ENCODE measurements at places on chromosomes 2 and 18.

GRCh38 chr2:206585335-206585734 is 57.0 kb upstream of the FAM237A start:
- DNase-seq = no peak

GRCh38 chr2:133433455-133434451 is 134.5 kb downstream of the NCKAP5 start:
- DNase-seq = no peak

DNA sequence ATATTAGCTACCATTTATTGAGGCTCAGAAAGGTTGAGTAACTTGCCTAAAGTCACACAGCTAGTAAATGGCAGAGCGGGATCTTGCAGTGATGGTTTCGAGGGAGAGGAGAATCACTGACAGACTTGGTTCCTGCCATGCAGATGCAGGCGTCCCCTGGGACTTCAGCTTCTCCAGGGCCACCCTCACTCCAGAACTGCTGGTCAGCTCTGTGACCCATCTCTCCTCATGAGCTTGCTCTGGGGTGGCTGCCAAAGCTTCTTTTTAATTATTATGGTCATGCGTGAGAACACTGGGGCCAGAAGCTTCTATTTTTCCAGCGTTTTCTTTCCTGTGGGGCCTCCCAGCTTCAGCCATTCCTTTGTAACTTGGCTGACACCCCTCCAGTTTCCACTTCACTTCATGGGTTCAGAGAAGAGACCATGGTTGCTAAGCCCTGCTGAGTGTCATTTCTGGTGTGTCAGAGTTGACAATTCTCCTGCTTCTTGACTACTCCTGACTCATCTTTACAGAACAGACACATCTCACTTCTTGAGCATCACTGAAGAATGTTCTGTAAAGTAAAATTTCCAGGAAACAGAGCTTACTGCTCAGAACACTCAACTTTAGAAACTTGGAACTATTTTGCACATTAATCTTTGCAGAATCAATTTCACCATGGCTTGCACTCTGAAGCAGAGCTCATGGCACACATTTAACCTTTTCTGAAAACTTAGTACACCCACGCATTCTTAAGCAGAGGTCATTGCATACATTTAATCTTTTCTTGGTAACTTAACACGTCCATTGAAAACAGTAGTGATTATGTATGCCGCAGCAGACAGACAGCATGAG is 70.4 kb downstream of the IL1R2 start:
- DNase-seq = no peak

DNA sequence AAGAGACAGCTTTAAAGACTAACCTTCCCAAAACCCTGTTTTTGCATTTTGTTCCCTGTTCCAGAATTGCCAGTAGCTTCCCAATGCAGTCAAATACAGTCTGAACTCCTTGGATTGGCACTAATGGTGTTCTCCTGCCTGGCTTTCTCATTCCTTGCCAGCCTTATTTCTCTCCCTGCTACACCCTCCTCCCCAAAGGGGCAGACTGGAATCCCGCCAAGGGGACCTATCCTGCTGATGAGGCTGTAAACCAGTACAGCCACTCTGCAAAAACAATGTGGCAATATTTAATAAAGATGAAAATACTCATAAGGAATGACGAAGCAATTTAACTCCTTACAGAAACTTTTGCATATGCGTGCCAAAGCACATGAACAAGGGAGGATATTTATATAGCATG is 4.5 kb upstream of the SLC4A5 start:
- DNase-seq = no peak

Data from CD4-positive, alpha-beta T cell treated with Interleukin-12 subunit alpha and Interleukin-12 subunit beta, for 1 hour (primary cell).